ENCODE measurements at places on chromosomes 1 and 21.

DNA sequence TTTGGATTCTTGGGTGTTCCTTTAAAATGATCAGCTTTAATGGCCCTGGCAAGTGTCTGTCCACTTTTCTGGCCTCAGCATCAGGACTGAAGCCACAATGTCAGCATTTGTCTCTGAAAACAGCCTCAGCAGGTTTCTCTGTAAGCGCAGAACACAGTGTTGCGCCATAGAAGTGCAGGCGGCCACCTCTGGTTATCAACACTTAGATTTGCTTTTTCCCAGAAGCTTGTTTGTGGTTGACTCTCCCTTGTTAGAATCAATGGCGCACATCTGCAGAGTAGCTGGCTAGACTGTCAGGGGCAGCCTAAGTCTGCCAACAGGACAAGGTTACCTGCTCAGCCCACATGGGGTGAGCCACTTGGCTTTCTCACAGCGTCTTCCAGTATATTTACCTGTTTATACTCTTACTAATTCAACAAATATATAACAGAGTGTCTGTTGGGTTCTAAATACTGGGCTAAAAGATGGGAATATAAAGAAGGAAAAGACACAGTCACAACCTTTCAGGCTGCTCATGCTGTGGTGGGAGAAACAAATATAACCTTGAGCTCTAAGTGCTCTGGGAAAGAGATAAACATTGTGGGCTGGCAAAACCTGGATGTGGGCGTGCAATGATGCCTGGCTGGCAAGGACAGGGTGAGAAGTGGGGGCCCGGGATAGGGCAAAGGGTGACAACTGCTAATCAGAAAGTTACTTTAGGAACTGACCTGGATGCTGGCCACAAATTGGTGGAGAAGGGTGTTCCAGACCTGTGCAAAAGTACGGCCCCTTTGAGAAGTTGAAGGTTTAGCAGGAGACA, 149.3 kb upstream of the KIAA0040 start:
- no peak for DNase-seq

DNA sequence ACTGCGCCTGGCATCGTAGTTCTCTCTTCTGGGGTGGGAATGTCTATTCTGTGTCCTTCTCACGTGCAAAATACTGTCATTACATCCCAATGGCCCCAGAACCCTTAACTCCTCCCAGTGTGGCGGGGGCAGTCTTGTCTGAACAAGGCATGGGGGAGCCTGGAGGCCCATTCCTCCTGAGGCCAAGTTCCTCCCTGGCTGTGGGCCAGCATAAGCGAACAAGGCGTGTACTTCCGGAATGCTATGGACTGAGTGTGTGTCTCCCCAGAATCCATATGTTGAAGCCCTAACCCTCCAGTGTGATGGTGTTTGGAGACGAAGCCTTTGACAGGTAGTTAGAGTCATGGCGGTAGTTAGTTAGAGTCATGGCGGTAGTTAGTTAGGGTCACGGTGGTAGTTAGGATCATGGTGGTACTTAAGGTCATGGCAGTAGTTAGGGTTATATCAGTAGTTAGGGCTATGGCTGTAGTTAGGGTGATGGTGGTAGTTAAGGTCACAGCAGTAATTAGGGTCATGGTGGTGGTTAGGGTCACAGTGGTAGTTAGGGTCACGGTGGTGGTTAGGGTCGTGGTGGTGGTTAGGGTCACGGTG, 71.0 kb downstream of the PRKCZ start:
- no peak for DNase-seq

- no peak for DNase-seq
Observed at GRCh38 chr1:184958554-184959353, 15.6 kb downstream of the NIBAN1 start.

GRCh38 chr1:25038699-25039098, 108.6 kb upstream of the RUNX3 start:
- no peak for DNase-seq

DNA sequence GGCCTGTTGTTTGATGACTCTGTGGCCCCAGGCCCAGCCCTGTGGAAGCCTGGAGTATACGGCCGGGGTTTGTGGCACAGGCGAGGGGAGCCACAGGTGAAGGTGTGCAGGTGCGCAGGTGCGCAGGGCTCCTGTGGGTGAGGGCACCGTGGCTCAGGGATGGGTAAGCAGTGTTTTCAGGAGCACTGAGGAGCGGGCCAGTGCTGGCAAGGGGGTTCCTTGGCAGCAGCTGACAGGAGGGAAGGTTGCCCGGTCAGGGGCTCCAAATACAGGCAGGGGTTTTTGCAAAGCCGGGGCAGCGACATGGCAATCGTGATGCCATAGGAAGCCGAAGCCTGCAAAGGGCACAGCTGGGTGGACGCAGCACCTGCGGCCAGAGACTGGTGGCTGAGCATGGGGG, 20.7 kb downstream of the AGPAT3 start:
- DNase-seq = no peak

DNA sequence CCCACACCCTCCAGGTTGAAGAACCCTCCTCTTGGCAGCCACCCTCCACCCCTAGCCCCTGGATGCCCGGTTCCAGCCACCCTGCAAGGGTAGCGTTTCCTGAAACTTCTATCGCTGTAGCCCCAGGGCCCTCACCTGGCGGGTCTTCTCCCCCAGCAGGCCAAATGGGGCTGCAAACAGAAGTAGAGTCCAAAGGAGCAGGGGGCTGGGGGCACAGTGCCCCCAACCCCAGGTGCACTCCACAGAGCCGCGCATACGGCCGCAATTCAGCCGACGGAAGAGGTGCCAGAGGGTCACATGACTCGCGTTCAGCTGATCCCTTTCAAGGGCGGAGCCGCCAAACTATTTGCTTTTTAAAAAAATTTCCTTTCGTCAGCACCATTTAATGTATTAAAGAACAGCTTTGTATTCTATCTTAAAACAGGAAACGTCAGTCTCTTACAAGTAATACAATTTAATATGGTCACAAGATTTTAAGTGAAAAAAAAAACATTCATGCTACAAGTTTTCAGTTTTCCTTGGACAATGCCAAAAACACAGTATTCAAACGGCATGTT, at the start of gene GLMP:
TSS of gene GLMP (minus strand) at position 289 of the 557 bp plus-strand sequence. CDS start at position 255, 34 bp downstream.
- no peak for DNase-seq

- no peak for DNase-seq
Observed at GRCh38 chr1:85427849-85428248, 37.1 kb downstream of the DDAH1 start.

GRCh38 chr1:183831311-183831710, 26.4 kb downstream of the RGL1 start:
- no peak for DNase-seq

- no peak for DNase-seq
Observed at GRCh38 chr1:45246760-45247159, 40.4 kb upstream of the ZSWIM5 start.

- no peak for DNase-seq
Observed at GRCh38 chr1:107004421-107004820, 52.1 kb upstream of the PRMT6 start.

GRCh38 chr1:110874324-110875215, 1.6 kb downstream of the CD53 start:
- no peak for DNase-seq

DNA sequence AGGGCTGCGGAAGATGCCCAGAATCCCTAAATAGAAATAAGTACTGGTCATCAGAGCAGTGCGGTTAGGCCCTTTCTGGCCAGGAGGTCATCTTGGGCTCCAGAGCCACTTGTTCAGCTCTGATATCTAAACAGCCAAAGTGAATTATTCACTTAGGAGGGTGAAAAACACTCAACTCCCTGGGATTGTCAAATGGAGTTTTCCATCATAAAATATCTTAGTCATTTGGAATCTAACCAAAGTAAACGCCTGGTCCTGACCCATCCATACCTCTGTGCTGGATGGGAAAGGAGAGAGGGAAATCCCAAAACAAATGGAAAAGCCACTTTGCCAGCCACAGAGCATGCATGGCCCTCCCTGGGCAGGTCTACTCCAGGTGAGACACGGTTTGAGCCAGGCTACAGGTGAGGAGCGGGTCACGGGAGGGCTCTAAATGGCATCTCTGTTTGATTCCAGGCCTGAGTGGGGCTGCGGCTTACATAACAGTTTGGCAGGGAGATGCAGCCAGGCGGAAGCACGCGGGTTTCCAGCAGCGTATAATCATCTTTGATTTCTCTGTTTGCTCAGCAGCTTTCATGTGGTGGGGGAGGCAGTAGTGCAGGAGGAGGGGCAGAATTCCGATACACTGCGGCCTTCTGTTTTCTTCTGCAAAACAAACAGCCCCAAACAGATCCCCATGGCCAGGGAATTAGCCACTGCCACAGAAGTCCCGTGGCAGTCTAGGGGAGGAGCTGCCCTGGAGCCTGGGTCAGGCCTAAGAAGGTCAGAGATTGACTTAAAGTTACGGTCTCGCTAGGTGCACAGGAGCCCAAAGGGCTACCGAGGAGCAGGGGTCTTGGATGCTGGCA, 59.1 kb upstream of the ZNF648 start:
- no peak for DNase-seq

GRCh38 chr1:4463631-4464030, 190.8 kb upstream of the AJAP1 start:
- no peak for DNase-seq

GRCh38 chr1:66261364-66261763, 272.6 kb upstream of the SGIP1 start:
- DNase-seq = no peak

- no peak for DNase-seq
Observed at GRCh38 chr1:79797487-79797886, 791.0 kb upstream of the ADGRL4 start.

- DNase-seq = no peak
Observed at GRCh38 chr1:113369699-113370098, 20.6 kb upstream of the MAGI3 start.

DNA sequence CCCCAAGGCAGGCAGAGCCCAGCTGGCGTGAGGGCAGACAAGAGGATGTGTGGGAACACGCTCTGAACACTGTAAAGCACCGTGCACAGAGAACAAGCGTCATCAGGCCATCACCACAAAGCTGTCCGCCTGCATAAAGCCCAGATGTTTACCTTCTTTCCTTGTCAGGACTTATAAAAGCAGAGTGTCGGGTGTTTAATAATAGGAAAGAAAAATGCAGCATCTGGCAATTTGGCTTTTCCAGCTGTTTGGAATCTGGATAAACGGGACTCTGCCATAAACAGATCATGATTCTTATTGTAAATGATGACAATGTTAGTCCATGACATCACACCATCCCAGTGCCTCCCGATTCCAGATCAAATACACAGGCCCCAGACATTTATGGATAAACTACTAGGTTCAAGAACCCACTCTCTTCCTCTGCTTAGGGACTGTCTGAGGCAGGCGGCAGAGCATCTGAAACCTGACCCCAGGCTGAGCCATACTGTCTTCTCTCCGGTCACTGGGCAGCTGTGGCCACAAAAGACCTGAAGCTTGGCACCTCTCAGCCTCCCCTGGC, 4.2 kb downstream of the GLIS1 start:
- DNase-seq = no peak

GRCh38 chr1:235710687-235711086, 61.1 kb upstream of the GNG4 start:
- DNase-seq = no peak

- DNase-seq = no peak
Observed at GRCh38 chr1:167104256-167104633, 10.4 kb downstream of the STYXL2 start.

GRCh38 chr21:44510508-44511218, 29.3 kb downstream of the KRTAP10-1 start:
- DNase-seq = peak; percentile 68

Measured in stimulated activated CD4-positive, alpha-beta T cell treated with anti-CD3 and anti-CD28 coated beads, Interleukin-1b, Interleukin-23, amount 100 ng/mL, for 1 hour (primary cell).